Activated naive CD8-positive, alpha-beta T cell treated with anti-CD3 and anti-CD28 coated beads, Interleukin-2, amount 50 U/mL, for 16 hours (primary cell): ENCODE measurements at places on chromosomes 2 and 18.

- DNase-seq: no peak
These were observed 113.4 kb downstream of the ZBTB7C start for GRCh38 chr18:48295586-48296311.

DNA sequence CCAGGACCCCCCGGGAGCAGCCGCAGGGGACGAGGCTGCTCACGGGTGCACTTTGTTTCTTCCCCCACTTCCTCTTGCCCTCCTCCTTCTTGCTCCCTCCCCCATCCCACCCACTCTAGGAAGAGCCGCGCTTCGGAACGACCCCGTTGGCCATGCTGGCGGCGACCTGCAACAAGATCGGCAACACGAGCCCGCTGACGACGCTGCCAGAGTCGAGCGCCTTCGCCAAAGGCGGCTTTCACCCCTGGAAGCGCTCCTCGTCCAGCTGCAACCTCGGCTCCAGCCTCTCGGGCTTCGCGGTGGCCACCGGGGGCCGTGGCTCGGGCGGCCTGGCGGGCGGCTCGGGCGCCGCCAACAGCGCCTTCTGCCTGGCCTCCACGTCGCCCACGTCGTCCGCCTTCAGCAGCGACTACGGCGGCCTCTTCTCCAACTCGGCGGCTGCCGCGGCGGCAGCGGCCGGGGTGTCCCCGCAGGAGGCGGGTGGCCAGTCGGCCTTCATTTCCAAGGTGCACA lies 1.3 kb downstream of the SP9 start:
- DNase-seq: no peak

DNA sequence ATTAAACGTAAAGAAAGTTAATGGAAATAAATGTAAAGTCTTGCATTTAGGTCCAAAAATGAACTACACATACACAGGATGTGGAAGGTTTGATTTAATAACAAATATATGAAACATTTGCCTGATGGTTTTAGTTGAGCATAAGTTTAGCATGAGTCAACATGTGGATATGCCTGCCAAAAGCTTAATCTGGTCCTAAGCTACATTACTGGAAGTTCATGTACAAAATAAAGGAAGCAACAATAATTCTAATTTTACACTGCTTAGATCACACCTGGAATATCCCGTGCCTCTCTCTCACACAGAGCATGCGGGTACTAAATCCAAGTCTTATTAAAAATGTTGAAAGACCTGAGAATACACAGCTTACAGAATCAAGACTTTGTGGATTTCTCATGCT lies 276.5 kb upstream of the NRP2 start:
- DNase-seq: no peak

GRCh38 chr2:181985632-181986205 lies at the start of gene PPP1R1C:
PPP1R1C (plus strand) TSS chr2:181985853; CDS start chr2:181986111, 258 bp downstream.
- no peak for DNase-seq

- DNase-seq: no peak
These were observed 11.6 kb downstream of the OXER1 start for GRCh38 chr2:42752314-42752713.

- no peak for DNase-seq
These were observed 92.5 kb downstream of the HAUS1 start for GRCh38 chr18:46196627-46197243.

- DNase-seq: no peak
These were observed 10.3 kb upstream of the HOXD1 start for GRCh38 chr2:176178038-176178756.

DNA sequence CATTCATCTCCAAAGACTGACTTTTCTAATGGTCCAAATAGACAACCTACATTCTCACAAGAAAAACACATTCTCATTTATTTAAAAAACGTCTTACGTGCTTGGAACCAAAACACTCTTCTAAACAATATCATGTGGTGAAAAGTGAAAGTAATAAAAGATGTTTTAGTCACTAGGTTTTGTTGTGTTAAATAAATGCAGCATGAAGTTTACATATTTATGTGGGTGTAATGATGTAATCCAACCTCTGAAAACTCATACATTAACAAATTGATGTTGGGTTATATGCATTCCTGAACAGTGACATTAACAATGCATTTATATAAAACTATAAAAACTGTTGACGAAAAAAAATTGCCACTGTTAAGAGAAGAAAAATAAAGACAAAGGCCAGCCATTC lies 55.1 kb upstream of the ACVR2A start:
- DNase-seq: no peak
